ENCODE measurements at places on chromosomes 13 and 19.

- no peak for DNase-seq
These were observed 1.5 kb upstream of the RAD23A start for GRCh38 chr19:12944104-12944674.

DNA sequence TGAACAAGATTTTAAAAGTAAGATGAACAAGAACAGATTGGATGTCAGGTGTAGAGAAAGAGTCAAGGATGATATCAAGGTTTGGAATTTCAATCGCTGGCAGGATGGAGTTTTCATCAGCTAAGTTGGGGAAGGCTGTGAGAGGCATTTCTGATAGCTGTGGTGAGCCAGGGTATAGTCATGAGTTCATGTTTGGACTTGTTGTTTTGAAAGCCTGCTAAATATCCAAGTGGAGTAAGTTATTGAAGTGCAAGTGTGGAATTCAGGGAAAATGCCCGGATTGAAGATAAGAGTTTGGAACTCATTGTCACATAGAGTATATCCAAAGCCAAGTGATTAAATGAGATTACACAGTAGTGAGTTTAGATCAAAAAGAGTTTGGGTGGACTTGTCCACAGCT lies 11.0 kb upstream of the EPSTI1 start:
- peak; percentile 46 for DNase-seq

- DNase-seq, result peak; percentile 48
These were observed 44.9 kb downstream of the ZNF611 start for GRCh38 chr19:52689843-52690368.

DNA sequence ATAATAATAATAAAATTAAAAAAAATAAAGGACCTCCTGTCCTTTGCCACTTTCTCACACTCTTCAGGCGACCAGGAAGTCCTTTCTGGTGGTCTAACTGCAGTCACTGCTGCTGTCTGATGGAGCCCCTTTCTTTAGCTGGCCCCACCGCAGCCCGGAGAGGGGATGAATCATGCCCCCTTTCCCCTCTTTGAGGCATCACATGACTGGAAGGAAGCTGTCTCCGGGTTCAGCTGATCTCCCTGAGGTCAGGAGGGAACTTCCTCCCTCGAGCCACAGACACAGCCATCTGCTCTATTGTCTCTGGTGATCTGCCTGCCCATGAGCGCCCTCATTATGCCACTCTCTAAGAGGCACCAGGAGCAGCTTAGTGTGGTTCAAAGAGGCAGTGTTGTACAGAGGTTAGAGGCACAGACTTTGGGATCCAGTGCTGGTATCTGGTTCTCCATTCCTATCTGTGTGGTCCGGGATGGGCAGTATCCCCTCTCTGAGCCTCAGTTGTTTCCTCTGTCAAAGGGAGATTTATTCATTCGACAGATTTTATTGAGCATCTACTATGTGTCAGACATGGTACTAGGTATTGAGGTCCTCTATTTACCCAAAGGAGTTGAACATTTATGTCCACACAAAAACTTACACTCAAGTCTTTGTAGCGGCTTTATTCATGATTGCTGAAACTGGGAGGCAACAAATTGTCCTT lies 30.0 kb downstream of the VAV1 start:
- DNase-seq, result no peak

GRCh38 chr19:6219586-6220290 lies 60.0 kb downstream of the MLLT1 start:
- no peak for DNase-seq

GRCh38 chr19:1465191-1466016 lies 13.6 kb downstream of the C19orf25 start:
- no peak for DNase-seq

- peak; percentile 34 for DNase-seq
These were observed 4.7 kb downstream of the SLC1A5 start for GRCh38 chr19:46783670-46784069.

GRCh38 chr19:30855442-30855841 lies 483.3 kb downstream of the ZNF536 start:
- DNase-seq, result no peak

DNA sequence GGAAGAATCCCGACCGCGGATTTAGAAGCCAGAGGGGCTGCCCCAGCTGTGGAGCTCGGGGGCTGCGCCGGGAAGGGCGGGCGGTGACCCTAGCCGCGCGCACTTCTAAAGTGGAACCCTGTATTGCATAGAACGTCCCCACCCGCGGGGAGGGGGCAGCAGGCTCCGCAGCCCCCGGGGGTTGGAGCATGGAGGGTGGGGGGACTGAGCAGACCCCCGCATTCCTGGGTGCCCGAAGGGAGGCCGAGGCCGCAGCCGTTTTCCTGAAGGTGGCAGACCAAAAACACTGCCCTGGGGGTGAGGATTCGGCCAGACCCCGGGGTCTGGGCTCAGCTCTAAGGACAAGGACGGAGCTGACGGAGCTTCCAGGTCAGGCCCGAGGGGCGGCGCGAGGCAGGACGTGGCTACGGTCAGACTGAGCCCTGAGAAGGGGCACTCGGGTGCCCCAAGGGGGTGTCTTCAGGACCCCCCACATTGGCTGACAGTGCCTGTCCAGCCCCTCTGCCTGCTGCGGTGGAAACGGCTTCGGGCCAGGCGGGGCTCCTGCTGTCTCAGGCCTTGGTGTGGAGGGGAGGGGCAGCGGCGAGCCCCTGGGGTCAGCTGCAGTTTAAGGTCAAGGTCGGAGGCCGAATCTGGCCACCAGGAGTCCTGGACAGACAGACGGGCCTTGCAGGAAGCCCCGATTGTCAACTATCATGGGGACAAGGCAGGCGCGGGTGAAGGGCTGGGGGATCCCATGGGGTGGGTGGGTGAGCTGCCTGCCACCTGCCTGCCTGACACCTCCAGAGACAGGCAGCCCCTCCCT lies 12.6 kb downstream of the MKNK2 start:
- DNase-seq, result no peak

DNA sequence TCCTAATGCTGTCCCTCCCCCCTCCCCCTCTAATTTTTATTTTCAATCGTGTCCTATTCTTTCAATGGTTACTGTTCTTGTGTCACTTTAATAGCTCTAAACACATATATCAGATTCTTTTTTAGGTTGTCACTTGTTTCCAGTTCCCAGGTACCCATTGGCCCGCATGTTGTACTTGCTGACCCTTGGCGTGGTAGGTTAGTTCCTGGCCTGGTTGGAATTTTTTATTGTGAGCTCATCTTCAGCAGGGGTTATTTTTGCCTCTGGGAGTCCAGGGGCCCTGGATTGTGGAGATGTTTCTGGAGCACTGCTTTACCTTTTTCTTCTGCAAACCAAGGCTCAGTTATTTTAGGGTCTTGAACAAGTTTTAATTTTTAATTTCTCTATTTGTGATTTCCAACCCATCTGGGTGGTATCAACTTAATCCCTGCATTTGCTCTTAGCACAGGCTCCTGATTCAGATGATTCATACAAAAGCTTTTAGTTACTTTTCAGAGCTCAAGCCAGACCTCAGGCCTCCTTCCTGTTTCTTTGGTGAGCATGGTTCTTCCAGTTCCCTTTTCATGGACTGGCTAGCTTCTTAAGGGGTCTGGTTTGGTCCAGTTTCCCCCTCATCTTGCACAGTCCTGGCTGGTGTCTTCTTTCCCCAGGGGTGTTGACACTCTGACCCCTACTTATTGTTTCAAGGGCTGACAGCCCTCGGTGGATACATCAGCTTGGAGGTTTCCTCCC lies 220.5 kb downstream of the TM9SF2 start:
- no peak for DNase-seq

GRCh38 chr19:15563931-15564330 lies 51.1 kb upstream of the CYP4F8 start:
- no peak for DNase-seq

GRCh38 chr19:41492843-41493242 lies 49.9 kb downstream of the ERICH4 start:
- no peak for DNase-seq

GRCh38 chr13:67210208-67210607 lies 19.9 kb downstream of the PCDH9 start:
- no peak for DNase-seq

GRCh38 chr13:91144054-91144453 lies 203.4 kb upstream of the MIR17HG start:
- peak; percentile 7 for DNase-seq
